ENCODE measurements at places on chromosomes 7 and 10.

- DNase-seq = no peak
Measured at GRCh38 chr10:19889256-19889655, 73.0 kb downstream of the PLXDC2 start.

DNA sequence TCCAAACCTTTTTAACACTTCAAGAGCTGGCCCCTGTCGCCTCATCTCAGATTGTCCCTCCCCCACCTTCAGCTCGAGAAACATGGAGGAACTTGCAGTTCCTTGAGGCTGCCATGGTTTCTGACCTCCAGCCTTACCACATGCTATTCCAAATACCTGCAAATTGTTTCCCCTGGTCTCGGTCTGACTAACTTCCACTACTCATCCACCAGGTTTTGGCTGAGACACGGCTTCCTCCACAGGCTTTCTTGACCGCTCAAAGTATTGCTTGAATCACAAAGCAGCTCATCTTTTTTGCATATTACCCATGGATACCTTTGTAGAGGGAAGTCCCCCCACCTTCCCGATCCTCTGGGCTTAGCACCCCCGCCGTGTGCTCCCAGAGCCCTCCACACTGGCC is 5.2 kb upstream of the SAMD8 start:
- DNase-seq = no peak

DNA sequence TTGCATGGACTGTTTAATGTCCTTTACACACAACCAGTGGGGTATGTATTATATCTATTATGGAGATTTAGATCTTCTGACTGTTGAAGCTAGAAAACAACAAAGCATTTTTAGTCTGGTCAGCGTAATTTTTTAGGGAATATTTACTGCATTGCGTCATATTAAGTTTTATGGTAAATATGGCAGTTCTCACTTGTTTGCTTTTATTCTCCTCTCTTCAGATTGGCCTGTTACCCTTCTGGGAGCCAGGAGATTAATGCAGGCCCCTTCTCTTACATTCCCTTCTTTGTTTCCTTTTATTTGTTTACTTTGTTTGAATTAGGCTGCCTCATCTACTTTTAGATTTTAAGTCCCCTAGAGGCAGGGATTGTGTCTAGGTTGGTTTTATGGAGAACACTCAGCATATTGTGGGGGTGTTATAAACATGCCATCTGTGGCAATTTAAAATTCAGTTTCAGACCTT is 13.8 kb downstream of the UBE2D1 start:
- no peak for DNase-seq

DNA sequence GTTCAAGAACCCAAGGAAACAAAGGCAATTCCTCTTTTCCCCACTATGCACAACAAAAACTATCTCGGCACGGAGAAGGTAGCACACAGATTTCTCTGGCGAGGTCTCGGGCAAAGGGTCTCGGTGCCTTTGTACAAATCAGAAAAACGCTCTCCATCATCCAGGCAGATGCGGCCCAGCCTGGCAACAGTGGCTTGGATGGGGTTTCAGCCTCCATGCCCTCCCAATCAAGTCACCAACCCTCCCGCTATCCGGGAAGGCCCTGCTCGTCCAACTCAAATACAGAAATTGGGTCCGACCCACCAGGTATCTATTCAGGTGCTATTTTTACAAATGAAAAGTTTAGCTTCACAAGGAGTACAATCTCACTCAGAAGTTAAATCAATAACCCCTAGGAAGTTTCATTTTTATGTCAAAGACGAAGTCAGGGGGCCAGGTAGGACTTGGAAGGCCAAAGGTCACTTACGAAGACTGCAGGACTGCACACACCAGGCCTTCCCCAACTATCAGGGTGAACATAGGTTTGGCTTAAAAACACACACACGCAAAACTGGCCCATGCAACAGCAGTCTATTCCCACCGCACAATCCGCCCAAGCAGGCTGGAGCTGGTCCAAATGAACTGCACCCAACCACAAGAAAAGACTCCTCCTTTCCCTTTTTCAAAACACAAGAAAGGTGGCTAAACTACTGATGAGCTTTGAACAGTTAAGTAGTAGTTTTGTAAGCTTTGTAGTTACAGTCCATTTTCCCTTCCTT is 43.0 kb downstream of the GNA12 start:
- no peak for DNase-seq

GRCh38 chr7:25444991-25445390 is 216.7 kb upstream of the NPVF start:
- no peak for DNase-seq

DNA sequence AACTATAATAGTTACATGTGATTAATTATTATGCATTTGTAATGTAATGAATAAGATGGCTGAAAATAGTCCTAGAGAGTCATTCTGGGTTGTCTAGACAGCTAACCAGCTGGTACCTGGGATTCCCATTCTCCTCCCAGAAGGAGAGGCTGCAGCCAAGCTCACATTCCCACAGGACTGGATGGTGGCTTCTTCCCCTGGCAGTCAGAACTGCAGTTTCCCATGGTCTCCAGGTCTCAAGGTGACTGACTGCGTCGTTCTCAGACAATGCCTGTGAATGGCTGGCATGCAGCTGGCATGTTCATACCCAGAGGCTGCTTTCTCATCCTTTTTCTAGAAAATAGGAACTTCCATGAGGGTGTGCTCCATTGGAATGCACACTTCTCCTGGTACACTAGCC is 21.3 kb downstream of the TAS2R16 start:
- DNase-seq = no peak

DNA sequence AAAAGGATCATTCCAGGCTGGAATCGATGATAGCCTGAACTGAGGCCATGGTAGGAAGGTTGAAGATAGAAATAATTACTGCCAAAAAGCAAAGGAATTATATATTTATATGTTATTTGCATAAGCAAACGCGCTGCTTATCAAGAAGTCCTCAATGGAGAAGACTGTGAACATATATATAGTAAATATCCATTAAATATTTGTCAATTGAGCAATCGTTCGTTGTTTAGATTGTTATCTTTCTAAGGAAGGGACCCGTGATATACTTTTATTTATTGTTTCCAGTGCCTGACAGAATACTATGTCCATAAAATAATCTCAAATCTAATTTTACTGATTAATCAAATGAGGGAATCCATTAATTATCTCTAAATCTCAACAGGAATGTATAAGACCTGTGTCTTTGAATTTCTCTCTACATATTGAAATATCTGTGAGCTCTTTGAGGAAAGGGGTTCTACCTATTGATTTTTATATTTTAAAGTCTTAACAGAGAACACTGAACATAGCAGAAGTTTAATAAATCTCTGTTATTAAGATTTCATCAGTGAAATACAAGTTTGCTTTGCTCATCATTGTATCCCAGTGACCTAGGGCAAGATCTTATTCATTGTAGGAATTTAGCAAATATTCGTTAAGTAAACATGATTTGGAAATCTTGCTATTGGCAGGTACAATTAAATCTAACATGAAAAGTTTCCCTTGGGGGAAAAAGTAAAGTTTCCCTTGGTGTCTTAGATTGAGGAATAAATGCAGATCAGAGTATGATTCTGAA is 12.0 kb upstream of the HERC4 start:
- no peak for DNase-seq

- no peak for DNase-seq
Measured at GRCh38 chr7:151754142-151754590, 122.7 kb downstream of the PRKAG2 start.

DNA sequence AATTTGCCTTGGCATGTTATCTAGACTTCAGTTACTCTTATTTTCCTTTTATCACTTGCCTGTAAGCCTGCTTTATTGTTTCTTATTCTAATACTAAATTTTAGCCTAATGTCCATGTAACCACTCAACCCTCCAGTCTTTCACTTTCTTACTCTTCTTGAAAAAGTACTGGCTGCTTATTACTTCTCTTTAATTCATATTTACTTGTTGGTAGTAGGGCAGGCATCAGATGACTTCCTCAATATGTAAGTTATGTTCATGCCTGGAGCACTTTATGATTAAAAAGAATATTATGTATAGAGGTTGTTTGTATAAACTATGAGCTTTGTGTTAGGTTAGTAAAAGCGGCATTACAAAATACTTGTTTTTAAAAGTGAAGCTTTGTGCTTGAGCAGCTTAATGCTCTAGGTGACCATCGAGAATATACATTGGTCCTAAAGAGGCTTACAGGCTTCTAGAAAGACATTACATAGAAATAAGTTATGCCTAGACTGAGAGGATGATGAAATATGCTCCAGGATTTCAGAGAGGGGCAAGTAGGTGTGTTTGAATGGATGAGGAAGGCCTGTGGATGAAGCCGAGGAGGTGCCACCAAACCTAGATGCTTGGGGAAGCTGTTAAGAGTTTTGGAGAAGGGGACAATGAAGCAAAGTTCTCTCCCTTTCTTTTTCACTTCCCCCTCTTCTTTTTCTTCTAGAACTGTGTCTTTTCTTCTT is 207.1 kb upstream of the HDAC9 start:
- DNase-seq = no peak

- no peak for DNase-seq
Measured at GRCh38 chr7:31311552-31311951, 29.0 kb downstream of the NEUROD6 start.

- DNase-seq = no peak
Measured at GRCh38 chr7:117085769-117086463, 132.6 kb downstream of the ST7 start.

DNA sequence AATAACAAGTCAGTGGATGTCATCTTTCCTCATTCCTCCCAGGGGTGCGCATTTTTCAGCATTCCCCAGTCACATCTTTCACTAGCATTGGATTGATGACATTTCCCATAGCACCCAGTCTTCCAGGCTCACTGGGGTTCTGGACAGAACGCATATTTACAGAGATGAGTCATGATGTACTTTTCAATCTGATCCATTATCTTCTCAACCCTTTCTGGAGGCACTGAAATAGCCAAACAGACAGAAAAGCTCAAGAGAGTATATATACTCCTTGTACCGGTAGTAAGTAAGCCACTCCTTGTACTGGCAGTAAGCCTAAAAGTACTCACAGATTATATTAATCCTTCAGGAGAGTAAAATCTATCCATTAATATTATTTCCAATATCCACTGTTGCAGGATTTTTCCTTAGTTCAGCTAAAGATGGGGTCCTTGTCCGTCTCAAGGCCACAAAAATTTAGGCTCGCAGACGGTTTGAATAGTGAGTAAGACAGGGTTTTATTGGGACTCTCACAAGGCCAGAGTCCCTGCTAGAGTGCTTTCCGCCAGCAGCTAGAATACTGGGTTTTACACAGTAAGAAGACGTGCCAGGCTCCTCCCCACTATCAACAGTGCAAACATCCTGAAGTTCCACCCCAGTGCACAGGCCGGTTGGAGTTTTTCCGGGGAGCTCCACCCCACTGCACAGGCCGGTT is 60.8 kb downstream of the MDH2 start:
- no peak for DNase-seq

DNA sequence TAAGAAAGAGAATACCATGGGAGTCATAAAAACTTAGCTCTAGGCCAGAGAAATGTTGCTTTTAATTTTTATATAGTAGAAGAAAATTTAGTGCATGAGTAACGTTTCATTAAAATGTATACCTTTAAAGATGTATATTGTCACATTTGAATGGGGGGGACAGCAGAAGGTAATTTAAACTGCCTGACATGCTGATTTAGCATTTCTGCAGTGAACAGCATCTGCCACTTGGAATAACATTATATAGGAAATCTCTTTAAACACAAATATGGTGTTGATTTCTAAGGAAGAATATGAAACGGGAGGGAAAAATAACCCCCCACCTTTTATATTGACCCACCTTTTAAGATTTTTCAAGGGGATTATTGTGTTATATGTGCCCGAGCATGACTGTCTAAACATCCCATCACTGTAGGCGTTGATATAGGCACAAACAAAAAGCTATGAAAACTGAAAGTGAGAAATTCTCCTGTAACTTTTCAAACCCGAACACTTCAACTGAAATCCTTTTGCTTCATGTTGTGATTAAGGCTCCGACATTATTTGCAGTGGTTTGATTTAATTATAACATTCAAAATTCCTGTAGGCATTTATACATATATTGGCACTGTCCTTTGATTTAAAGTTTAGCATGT is 244.7 kb upstream of the CELF2 start:
- no peak for DNase-seq

- DNase-seq = no peak
Measured at GRCh38 chr10:1539216-1539615, 198.1 kb downstream of the ADARB2 start.

GRCh38 chr7:69364813-69365643 is 233.2 kb upstream of the AUTS2 start:
- DNase-seq = no peak

GRCh38 chr7:130134726-130135125 is 64.4 kb downstream of the KLHDC10 start:
- no peak for DNase-seq

DNA sequence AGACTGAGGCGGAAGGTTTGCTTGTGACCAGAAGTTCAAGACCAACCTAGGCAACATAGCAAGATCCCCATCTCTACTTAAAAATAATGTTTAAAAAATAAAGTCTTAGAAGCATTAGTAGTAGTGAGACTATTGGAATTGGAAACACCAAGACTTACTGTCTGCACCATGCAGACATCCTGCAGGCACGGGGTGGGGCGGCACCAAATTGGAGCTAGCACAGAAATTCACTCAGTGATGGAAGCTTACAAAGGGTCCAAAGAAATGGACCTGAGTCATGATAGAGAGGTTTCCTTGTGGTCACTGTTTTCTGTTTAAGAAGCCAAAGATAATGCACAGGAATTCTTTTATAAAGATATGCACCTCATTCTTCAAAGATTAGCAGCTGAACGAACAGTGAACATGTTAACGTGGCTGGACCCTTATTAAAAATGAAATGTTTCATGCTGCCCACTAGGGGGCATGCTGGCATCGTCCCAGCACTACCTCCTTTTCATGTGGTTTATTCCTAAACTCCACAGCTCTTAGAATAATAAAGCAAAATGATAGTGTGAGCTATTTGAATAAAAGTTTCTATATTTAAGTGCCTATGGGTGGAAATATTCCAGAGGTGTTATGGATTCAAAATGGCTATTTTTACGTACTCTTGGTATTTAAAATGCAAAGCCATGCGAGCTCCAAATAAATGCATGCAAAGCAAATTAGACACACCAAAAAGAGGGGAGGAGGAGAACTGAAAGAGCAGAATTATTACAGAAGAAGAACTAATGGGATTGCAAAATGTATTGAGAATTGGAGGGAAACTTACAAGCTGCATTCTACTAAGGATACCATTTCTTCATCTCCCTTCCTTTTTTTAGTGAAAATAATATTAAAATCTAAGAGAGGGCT is 28.6 kb downstream of the PDSS1 start:
- peak; percentile 62 for DNase-seq

DNA sequence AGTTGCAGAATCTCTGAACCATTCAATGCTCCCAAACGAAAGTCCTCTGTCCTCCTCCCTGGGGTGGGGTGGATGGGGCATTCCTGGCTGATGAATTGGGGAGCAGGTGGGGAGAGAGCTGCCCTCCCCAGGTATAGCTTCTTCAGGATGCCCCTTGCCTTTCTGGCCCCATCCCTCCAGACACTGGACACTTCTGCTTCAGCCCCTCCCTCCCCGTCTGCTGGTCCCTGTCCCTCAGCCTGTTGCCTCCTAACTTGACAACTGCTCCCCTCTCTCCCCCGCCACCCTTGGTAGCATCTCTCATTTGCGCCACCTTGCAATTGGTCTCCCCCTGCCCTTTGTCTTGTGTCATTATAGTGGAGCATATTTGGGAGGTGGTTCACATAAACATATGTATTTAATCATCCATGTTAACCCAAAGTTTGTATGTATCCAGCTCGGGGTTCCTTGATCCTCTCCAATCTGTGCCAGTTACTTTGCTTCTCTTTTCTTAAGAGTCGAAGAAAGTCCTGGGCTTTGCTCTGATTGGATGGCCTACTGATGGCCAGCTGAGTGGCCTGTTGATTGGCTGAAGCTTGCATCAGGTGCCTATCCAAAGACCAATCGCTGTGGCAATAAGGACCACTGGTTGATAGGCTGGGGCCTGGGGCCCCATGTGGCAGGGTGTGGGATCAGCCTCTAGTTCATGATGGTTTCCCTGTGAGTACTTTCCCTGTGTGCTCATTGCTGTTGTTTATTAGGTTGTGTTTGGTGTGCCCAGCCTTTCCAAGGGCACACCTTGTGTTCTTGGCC is 4.0 kb upstream of the GCK start:
- DNase-seq = no peak

Data from anterior cingulate cortex (tissue), 58 donors.